ENCODE measurements at places on chromosomes 2 and 18.

DNA sequence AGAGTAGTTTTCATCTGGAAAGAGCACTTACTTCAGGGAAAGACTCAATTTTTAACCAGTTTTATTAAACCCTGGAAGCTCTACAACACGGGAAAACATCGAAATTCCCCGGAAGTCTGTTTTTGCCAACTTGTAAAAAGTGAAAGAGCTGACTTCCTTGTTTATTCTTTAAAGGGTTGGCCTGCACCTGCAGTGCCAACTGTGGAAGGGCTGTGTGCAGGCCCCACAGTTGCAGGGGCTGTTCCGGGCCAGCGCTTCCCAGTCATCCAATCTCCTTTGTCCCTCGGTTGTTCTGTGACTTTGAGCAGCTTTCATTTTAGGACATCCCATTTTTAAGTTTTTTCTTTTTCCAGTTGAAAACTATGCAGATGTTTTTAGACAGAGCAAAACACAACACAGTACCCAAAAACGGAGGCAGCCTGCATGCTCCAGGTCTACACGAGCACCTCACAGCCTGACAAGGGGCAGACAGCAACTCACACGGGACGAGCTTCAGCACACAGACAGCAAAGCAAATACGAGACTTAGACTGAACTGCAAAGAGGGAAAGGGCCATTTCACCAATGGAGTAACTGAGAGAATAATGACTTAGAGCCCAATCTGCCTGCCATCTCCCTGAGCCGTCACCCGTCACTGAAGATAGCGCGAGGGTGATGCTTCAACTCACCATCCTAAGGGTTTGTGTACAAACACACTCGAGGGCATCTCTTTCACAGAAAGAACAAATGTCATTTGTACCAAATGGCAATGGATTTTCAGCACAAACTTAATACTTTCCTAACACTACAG lies 70.6 kb downstream of the EMILIN2 start:
- no peak for DNase-seq

DNA sequence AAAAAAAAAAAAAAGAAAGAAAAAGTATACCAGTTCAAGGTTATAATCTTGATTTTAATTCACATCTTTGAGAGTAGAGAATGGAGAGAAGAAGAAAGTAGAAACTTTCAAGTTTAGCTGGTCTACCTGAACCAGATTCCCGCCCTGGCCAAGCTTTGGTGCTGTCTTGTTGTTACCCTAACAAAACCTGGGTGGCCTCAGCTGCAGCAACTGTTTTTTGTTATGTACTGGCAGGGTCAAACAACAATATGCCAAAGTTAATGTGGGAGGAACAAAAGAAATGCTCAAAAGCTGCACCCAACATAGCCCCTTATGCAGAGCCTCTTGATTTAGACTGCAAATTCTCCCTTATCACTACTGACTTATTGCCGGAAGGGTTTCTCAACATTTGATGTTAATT lies 165.3 kb upstream of the TFPI start:
- DNase-seq: no peak

DNA sequence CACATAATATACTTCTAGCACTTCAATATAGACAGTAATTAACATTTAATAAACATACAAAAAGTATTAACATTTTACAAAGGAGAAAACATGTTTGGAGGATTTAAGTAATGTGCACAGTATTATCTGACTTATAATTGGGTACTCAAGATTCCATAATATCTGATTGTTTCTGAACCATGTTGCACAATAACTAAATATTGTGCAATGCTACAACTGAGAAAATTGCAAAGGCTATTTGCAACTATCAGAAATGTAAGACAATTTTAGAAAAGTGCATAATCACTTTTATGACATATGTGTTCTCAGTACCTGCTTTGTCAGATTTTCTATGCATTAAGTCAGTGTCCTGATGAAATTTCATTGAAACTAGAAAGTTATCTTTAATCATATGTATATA lies 934.6 kb downstream of the SOCS6 start:
- DNase-seq: no peak

GRCh38 chr18:74064510-74064909 lies 83.1 kb downstream of the FBXO15 start:
- no peak for DNase-seq

GRCh38 chr2:61647044-61647443 lies 108.9 kb upstream of the XPO1 start:
- DNase-seq: no peak

DNA sequence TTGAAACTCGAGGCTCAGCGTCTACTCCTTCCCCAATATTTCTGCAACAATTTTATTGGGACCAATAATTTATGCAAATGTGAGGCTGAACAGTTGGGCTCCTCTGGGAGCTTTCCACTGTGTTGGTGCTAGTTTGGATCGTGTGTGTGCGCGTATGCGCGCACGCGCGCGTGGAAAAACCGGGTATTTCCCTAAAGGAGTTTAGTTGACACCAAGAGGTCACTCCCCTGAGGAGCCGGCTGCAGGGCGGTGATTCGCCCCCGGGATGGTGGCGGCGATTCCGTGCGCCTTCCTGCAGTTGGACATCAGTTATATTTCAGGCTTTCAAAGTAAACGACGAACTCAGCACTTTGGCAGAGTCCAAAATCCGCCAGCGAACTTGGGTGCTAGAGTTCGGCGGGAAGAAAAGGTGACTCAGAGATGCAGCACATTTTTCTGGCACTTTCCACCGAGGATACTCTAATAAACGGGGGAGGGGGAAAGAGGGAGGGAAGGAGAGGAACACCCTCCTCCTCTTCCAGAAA lies 186.5 kb upstream of the FANCL start:
- peak; percentile 94 for DNase-seq

- DNase-seq: no peak
Measured at GRCh38 chr18:36187826-36188721, 777 bp downstream of the MOCOS start.

DNA sequence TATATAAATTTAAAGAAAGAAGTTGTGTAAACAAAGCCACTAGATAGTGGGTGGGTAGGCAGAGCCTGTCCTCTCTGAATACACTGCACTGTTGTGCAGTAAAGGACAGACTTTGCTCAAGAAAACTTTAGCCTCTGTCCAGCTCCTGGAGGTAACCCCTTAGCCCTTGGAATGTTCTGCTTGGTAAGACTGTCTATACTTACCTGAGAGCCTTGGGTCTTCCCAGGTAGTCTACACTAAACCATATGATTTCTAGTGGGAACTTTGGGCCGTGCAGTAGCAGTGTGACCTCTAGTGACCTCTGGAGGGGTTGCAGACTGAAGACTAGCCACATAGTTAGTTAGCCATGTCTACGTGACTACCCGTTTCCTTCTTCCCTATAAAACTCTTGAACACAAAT lies 678.3 kb upstream of the NRXN1 start:
- DNase-seq: no peak

DNA sequence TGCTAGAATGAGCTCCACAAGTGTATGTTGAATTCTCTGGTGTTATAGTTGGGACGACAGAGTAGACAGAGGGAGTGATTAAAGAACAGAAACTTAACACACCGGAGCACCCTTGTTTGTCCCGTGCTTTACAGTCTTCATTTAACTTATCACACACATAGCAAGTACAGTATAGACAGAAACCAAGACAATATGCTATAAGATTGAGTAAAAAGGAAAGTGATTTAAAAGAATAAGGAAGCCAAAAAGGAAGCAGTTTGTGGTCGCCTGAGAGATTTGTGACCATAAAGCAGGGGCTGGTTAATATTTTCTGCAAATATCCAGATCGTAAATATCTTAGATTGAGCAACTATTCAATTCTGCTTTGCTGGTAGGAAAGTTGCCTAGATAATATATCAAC lies 1128.4 kb downstream of the TSN start:
- DNase-seq: no peak

GRCh38 chr2:39416140-39416539 lies 20.9 kb downstream of the MAP4K3 start:
- no peak for DNase-seq
